ENCODE measurements at places on chromosomes 3 and 15.

GRCh38 chr15:84834229-84834955 is 17.2 kb downstream of the ALPK3 start:
- no peak for DNase-seq

- no peak for DNase-seq
Measured at GRCh38 chr3:152960684-152961083, 125.8 kb downstream of the P2RY1 start.

- DNase-seq, result no peak
Measured at GRCh38 chr3:123085293-123085931, 18.6 kb downstream of the PDIA5 start.

- no peak for DNase-seq
Measured at GRCh38 chr3:101667331-101667730, 9.6 kb downstream of the ZBTB11 start.

- no peak for DNase-seq
Measured at GRCh38 chr15:98914626-98915025, 93.0 kb downstream of the PGPEP1L start.

DNA sequence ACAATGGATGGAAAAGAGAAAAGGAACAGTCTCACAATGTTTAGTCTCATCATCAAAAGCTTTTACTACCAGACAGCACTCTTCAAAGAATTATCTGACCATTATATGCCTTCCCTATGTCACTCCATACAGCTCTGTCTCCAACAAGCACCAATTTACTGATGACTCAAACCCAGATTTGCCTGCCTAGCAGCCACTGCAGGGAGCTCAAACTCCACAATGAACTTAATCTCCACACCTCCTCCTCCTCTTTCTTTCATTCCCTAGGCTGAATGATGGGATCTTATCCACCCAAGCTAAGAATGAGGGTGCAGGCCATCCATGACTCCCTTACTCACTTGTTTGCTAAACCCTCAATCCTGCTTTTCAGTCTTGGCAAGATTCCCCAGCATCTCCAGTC is 45.5 kb downstream of the NBEAL2 start:
- DNase-seq, result no peak

DNA sequence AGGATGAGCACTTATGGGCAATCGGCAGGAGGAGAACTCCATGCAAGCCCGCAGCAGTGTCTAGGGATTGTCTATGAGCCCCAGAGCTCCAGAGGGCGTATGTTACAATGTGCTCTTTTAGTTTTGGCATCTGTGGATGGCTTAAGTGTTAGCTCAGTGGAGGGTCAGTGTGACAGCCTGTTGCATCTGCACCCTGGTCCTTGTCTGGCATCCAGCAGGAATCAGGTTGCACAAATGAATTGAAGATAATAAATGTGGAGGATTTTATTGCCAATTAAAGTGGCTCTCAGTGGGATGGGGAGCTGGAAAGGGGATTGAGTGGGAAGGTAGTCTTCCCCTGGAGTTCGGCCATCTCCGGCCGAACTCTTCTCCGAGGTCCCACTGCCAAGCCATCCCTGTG is 11.8 kb upstream of the PRICKLE2 start:
- DNase-seq, result no peak

DNA sequence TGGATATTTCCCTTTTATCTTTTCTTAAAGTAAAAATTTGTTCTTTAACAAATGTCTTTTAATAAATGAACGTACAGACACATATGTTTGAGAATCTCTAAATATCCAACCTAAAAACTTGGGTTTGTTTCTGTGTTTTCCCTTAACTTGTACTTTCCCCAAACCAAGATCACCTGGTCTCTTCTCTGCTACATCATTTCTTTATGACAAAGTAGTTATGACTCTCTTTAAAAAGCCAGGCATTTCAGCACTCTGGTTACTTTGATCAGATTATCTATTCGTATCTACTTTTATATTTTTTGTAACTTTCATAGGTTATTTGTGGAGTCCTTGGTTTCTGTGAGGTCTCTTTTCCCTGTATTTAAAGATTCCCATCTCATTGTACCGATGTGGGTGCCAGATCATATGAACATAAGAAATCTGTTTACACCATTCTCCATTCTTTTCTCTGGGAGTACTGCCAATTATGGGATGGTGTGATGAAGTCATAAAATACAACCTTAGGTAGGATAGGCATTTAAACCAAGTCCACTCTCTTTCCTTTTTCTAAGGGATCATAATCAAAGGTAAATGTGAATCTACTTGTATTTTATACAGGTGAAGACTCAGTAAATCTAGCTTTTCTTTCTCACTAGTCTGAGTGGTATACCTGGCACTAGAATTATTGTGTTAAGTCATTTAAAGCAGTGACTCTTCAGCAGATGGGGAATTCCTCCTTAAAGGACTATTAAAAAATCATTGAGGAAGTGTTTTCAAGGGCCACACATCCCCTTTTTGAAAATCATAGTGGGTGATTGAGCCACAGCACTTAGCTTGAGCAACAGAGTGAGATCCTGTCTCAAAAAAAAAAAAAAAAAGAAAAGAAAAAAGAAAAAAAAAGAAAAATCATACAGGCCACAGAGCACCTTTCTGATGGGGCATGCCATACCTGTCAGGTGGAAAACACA is 12.4 kb upstream of the NFKBIZ start:
- DNase-seq, result no peak

GRCh38 chr3:8359133-8359532 is 142.5 kb upstream of the LMCD1 start:
- no peak for DNase-seq

- no peak for DNase-seq
Measured at GRCh38 chr15:73822998-73823397, 50.4 kb upstream of the TBC1D21 start.

DNA sequence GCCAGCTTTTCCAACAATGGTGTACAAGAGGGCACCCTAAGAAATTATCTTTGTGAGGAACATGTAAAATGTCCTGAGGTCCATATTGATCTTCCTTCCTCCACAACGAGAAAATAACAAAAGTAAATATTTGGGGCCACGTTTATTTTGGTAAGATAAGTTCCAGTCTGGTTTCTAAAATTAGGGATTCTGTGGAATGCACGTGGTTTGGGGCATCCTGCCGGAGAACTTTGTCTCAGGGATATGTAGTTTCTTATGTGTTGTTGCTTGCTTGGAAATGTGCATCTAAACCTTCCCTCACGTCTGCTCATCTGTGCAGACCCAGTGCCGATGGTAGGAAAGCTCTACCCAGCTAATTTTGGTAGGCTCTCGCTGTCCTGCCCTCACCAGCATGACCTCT is 62.8 kb downstream of the CTDSPL start:
- no peak for DNase-seq

GRCh38 chr3:127792541-127793292 is 29.6 kb downstream of the MGLL start:
- DNase-seq, result no peak

DNA sequence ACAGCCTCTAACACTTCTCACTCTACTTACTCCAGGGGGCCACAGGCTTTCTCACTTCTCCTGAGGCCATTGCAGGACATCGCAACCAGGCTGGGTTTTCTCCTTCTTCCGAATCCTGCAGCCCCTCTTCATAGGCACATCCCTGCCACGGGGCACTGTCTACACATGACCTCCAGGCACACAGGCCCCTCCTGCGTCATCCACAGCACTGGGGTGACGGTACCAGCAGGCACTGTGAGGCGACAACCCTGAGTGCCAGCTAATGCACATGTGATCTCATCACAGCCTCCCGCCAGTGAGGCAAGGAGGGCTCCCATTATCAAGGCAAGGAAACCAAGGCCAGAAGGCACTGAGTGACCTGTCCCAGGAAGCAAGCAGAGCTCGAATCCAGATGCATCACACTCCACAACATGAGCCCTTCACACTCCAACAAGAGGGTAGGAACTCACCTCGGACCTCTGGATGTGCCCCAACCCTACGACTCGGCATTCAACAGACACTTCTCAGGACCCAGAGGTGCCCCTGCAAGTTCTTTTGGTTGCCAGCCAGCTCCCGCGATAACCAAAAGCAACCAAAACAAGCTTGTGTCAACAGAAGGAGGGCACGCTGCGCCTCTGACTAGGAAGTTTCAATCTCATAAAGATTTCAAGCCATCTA is 16.7 kb downstream of the FAM174B start:
- DNase-seq, result no peak

DNA sequence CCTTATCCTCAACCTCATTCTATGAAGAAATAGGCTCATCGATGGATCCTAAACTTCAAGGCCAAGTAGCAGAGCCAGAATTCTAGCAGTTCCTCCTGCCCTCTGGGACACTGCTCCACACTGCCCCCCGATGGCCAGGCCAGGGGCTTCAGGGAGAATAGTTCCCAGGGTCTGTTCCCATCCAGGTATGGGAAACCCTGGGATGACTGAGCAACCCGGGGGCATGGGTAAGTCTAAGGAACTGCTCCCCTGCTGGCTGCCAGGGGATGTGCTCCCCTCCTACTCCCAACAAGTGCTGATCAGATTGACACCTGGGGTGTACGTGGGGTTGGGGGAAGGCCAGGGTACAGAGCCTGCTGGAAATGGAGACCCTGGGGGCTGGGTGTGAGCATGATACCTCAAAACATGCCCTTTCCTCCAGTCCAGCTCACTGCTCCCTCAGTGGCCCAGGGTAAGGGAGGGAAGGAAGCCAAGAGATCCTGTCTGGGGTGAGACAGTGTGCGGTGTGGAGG is 7.6 kb downstream of the ULK3 start:
- DNase-seq, result peak; percentile 40

- no peak for DNase-seq
Measured at GRCh38 chr3:106826791-106827311, 550.4 kb upstream of the CCDC54 start.

GRCh38 chr15:57235873-57236272 is 140.4 kb upstream of the CGNL1 start:
- no peak for DNase-seq

- peak; percentile 43 for DNase-seq
Measured at GRCh38 chr3:136818191-136818768, 646 bp upstream of the SLC35G2 start.

- no peak for DNase-seq
Measured at GRCh38 chr3:139113231-139113992, 68.7 kb upstream of the PRR23C start.

- no peak for DNase-seq
Measured at GRCh38 chr15:27175472-27176153, 204.6 kb downstream of the GABRG3 start.

DNA sequence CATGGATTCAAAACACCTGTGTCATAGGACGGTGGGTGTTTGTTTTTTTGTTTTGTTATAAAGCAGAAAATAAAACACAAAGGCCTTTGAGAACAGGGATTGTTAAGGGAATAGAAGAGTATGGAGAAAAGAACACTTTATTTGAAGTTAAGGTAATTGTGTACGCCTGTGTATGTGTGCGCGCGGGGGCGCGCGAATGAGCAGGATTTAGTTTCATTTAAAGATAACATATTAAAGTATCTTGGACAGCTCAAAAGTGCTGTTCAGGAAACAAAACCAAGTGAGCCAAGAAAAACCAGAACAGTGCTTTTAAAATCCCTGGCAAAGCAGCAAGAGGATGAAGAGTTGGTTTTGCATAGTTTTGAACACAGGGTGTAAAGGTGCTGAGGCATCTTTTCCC is 1.9 kb downstream of the CPNE4 start:
- DNase-seq, result no peak

DNA sequence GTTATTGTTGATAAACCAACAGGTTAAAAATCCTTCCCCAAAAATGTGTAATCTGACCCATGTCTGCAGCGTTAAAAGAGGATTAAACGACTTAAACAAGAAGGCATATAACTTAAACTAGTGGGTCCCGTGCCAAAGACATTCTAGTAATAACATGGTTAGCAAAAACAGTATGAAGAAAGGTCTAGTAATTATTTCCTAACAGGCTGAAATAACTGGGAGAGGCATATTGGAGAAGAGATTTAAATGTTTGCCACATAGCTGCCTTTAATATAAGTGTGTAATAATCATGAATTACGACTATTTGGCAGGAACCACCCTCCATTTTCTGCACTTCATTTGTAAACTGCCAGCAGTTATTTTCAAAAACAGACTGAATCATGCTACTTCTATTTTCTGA is 67.7 kb upstream of the CSPG5 start:
- DNase-seq, result no peak

- DNase-seq, result no peak
Measured at GRCh38 chr3:114884213-114884923, 262.7 kb downstream of the ZBTB20 start.

DNA sequence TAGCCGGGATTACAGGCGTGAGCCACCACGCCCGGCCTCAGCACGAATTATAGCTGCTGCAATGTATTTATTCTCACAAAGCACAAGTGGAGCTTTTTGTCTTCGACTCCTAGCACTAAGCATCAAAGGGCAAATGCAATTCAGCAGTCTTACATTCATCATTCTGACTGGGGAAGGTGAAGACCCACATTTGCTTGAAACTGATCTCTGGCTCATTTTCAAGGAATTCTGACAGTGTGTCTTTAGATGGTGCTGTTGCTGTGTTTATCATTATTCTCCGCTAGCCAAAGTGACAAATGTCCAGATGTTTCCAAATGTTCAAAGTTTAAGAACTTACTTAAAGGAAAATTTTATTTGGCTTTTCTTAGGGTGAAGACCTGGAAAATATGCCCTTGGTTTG is 55.9 kb downstream of the SGO1 start:
- DNase-seq, result no peak

DNA sequence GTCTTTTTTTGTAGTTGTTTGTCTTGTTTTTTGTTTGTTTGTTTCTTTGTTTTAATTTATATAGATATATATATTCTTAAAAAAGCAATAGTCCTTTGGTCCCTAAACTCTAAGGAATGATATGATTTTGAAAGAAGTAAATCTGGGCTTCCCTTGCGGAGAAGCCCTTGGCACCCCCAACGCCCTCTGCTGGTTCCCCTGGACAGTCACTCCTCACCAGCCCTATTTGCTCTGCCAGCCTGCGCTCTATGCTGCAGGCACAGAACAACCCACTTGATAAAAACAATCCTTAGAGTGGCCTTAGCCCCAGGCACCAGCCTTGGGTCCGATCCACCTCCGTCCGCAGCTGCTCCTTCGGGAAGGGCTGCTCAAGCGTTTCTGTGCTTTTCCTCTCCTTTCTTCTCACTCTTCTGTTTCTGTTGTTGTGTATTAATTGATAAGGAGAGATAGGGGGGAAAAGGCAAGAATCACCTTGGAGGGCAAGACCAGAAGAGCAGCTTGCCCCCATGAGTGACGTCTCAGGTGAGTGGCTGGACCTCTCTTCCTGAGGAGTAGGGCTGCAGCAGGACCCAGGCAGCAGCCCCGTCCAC is 13.7 kb upstream of the PARP6 start:
- DNase-seq, result peak; percentile 31

DNA sequence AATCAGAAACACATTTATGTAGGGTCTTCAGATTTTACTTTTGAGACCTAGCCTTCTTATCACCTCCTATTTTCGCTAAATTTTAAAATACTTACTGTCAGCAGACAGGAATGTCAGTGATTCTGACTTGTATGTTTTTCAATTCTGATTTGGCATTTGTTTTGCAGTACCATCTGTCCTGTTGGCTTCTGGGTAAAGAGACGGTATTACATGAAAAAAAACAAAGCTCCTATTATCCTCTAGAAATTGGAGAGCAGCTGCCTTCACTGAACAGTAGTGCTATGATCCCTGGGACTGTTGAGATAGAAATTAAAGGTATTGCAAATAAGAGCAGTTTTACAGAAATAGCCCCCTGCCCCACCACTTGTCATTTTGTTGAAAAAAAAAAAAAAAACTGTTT is 8.4 kb downstream of the ARMC8 start:
- DNase-seq, result no peak

GRCh38 chr3:11655196-11655928 is 11.6 kb upstream of the VGLL4 start:
- no peak for DNase-seq
